Fibroblast of the conjunctiva (primary cell): ENCODE measurements at places on chromosomes 2 and 18.
A peak's percentile ranks its signal among the peaks of the same experiment; 100 is the strongest.

GRCh38 chr18:35497027-35497369, 762 bp downstream of the INO80C start:
- no peak for DNase-seq

DNA sequence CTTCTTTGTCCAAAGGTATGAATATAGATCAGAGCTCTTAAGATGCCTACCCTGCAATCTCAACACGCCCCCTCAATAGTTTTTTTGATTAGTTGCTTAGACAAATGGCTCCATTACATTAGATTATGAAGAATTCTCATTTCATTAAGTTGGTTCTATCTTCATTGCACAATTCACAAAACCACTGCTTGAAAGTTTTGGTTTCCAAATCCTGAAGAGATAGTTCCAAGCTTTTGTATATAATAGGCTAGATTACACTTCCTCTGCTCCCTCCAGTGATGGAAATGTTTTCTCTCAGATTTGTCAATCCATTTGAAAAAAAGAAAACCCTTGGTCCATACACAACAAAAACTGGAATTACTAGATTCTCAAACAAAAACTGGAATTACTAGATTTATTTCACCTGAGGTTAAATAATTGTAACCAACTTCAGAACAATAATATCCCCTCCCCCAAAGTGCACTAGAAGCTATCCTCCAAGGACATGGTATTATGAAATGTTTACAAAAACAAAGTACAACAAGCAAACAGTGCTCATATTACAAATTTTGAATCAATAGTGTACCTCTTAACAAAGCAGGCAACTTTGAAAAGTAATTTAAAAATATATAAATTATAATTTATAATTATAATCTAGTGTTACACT, 6.8 kb upstream of the TLK1 start:
- no peak for DNase-seq

DNA sequence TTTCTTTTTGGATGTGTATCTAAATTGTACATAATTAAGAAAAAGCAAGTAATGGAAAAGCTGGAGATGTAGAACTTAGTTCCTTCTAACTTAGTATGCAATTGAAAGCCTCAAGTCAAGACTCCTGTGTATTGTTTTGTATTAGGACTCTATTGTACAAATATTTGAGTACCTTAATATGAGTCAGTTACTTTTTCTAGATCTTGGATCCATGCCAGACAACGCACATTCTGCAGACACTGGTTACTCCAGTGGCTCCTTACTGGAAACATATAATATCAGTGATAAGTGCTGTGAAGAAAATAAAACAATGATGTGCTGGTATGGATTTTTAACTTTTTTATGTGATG, 1.5 kb downstream of the SLC39A10 start:
- peak; percentile 55 for DNase-seq

DNA sequence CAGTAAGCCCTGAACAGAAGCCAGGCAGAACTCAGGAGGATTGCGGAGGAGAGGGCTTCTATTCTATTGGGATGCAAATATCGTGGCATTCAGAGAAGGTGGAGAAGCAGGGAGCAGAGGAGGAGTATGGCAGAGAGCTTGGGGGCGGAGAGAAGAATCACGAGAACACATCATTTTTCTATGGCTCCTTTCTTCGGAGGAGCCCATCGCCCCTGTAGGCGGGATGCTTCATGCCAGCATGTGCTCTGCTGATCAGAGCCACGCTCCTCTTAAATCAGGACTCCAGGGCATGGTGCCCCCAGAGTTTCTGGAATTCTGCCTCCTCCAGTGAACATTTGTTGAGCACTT, 71.1 kb downstream of the CIB4 start:
- DNase-seq, result no peak

GRCh38 chr2:68253219-68254068, 1.1 kb upstream of the PPP3R1 start:
- DNase-seq, result no peak

- DNase-seq, result no peak
Measured at GRCh38 chr18:63562284-63562683, 20.1 kb downstream of the SERPINB12 start.

DNA sequence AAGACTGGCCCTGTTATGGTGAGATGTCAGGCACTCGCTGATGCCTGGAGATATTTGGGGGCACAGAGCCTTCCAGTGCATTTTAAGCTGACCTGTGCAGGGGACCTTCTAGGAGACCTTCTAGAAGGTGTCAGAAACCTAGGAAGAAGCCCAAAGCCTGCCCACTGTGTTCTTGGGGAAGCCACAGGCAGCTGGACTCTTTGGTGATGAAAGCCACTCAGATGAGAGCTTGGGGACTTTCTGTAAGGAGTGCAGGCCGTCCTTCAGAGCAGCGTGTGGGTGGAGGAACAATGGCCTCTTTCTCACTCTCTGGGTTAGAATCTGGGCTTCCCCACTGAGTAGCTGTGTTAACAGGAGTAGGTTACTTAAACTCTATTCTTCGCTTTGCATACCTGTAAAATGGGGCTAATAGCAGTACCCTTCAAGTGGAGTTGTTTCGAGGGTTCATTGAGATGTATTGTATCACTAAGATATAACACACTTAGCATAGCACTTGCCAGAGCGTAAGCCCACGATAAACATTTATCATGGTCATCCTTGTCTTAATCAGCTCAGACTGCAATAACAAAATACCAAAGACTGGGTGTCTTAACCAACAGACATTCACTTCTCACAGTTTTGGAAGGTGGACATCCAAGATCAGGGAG, 322.3 kb upstream of the EPAS1 start:
- no peak for DNase-seq

- DNase-seq, result no peak
Measured at GRCh38 chr18:74389991-74390390, 67.1 kb downstream of the DIPK1C start.

- no peak for DNase-seq
Measured at GRCh38 chr2:154693741-154694340, 4.7 kb upstream of the KCNJ3 start.

- no peak for DNase-seq
Measured at GRCh38 chr2:165927353-165927752, 26.2 kb downstream of the TTC21B start.
